ENCODE measurements at places on chromosomes 12 and 14. TPM values are rescaled to one million over a fixed set of nuclear protein-coding genes. Genes with fewer than 3 reads are reported as not detected.

KSR2 gene
- total RNA-seq = not detected

GRCh38 chr14:86596024-86596423 lies 1066.1 kb downstream of the FLRT2 start:
- no peaks in the 10 kb centered on the region for H3K27me3 ChIP-seq
- DNase-seq = no peak
- H3K4me1 ChIP-seq = no peaks in the 10 kb centered on the region

DNA sequence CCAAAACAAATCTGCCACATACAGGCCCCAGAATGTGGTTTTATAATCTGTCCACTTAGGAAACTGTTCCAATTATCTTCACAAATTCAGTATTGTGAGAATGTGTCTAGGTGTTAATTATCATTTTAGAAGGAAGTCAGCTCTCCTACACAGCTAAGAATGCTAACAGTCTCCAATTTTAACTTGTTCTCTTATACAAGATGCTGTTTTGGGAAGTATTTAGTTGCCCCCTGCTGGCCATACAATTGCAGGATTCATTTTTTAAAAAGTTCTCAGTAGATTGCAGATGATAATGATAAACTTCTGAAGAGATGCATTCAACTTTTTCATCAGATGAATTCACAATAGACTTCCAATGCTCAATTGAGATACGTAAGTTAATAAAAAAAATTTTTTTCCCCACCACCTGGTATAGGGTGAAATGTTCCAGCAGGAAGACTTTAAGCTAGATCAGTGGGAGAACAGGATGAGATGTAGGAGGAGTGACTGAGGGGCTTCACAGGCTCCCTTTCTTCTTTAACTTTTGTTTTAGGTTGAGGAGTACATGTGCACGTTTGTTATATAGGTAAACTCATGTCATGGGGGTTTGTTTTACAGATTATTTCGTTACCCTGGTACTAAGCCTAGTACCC lies 27.3 kb upstream of the OSBPL8 start:
- no peak overlapping the region for H3K27ac ChIP-seq
- H3K4me1 ChIP-seq = no peaks in the 10 kb centered on the region
- H3K27me3 ChIP-seq = no peaks in the 10 kb centered on the region
- H3K4me3 ChIP-seq = no peak overlapping the region

AQP2 gene
- not detected for total RNA-seq

- H3K27me3 ChIP-seq = no peaks in the 10 kb centered on the region
- no peaks in the 10 kb centered on the region for H3K4me1 ChIP-seq
- no peak overlapping the region for H3K27ac ChIP-seq
- no peak for DNase-seq
Measured at GRCh38 chr14:77270361-77271112, 469 bp downstream of the NGB start.

All from aorta (tissue), 5 donors.